Retina (tissue), 1 donor: ENCODE measurements at places on chromosomes 1 and 21.
A peak's percentile ranks its signal among the peaks of the same experiment; 100 is the strongest.

DNA sequence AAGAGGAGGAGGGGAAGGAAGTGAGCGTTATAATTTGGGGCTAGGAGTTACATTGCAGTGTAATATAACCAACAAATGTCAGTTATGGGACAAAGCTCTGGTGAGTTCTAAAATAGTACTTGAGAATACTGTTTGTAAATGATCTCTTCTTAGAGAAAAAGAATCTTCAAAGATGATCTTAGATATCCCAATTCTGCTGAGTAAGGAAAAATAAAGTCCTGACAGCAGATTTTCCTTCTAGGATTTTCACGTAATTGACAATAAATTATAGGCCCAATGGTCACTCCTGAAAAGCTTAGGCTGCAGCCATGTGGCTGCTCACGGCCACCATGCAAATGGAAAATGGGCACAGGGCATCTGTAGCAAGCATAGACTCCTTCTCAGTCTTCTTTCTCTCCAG, 241.6 kb downstream of the SIPA1L2 start:
- DNase-seq: no peak

- DNase-seq: peak; percentile 80
Observed at GRCh38 chr1:156140879-156141707, 12.3 kb upstream of the SEMA4A start.

GRCh38 chr1:185914089-185914488, 179.9 kb downstream of the HMCN1 start:
- DNase-seq: no peak

DNA sequence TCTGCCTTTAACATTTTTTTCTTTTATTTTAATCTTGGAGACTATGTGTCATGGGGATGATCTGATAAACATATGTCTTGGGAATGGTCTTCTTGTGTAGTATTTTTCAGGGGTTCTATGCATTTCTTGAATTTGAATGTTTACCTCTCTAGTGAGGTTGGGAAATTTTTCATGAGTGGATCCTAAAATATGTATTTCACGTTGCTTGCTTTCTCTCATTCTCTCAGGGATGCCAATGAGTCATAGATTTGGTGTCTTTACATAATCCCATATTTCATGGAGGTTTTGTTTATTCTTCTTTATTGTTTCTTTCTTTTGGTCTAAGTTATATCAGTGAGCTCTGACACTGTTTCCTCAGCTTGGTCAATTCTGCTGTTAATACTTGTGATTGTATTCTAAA, 1237.2 kb downstream of the PLA2G4A start:
- DNase-seq: no peak

GRCh38 chr1:245046769-245047168, 108.0 kb upstream of the KIF26B start:
- DNase-seq: peak; percentile 41
